ENCODE measurements at places on chromosomes 5 and 9.

DNA sequence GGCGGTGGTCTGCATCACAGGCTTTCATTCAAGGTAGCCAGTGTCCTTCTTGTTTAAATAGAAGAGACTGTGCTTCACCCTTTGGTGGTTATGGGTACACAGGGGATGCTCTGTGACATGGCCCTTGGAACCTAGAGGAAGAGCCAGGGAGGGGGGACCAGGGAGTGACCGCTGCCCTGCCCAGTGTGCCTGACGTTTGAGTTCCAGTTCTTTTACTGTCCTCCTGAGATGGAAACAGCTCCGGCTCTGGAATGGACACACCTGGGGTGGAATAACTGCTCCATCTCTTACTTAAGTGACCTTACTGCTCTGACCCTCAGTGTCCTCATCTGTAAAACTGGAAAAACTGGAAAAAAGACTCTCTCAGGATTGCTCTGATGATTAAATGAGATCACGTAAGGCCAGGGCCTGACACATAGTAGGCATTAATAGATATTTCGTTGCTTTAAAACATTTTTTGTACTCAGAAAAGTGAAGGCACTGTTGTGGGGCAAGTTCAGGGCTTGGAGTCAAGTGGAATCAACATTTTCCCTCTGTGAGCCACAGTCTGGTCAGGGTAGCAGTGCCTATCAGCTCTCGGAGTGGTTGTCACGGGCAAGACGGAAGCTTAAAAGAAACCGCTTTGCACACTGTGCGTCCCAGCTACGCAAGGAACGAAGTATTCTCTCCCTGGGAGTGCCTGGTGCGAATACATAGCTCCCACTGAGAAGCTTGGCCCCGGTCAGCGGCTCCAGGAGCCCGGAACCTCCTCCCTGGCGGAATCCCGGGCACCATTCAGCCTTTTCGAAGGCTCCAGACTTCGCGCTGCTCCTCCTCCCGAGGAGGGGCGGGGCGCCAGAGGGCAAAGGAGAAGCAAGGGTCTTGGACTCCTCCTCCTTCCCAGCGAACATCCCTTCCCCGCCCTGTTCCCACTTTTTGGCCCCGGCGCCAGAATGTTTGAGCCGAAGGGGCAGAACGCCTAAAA is 5.8 kb downstream of the POU4F3 start:
- DNase-seq: no peak

DNA sequence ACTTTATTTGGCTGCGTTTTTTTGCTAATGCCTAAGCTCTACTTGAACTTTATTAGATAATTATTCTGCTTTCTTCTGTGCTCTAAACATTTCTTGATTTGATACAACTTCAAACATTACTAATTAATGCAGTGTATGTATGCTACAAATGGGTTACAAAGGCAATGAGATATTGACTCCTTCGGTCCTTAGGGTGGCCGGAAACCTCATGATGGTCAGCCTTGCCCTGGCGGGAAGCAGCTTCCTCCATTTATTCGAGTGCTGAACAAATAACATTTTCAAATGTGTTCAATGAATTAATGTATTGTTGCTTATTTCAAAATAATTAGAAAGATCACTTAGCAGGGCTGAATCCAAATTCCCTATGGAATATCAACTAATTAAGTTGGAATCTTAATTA is 3.9 kb upstream of the LNPEP start:
- no peak for DNase-seq

GRCh38 chr5:108024986-108025385 is 354.2 kb upstream of the EFNA5 start:
- DNase-seq: no peak

DNA sequence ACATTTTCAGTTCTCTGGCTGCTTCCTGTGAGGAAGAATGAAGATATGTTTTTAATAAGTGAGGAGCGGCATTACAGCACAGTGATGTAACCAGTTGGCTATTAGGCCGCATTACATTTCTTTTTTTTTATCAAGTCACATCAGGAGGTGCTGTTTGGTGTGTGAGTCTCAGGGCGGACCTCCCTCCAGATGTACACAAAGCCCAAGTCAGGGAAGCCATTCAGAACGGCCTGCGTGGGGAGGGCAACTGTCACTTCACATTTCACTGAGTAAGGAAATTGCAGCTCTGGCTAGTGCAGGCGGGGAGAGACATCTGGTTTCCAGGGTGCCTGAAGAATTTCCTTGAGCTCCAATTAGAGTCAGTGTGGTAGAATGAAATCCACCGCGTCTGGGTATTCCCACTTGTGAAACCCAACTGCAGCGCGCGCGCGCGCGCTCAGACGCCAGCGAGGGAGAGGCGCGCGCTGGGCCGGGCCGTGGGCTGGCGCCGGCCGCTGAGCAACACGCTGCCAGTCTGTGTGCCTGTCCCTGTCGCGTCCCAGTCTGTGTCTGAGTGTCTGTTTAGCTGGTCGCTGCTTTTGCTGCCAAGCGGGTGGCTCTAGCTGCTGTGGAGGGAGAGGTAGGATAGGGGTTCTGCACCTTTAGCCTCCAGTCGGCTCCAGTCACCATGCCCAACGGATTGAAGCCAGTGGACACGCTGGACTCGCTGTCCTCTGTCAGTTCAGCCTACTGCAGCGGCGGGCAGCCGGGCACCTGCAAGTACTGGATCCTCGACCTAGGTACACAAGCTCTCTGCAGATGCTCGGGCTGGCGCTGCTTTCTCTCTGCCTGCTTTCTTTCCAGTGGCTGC is 140.8 kb upstream of the OTULINL start:
- peak; percentile 84 for DNase-seq

- no peak for DNase-seq
These were observed 229.5 kb downstream of the CD180 start for GRCh38 chr5:66967102-66967501.

DNA sequence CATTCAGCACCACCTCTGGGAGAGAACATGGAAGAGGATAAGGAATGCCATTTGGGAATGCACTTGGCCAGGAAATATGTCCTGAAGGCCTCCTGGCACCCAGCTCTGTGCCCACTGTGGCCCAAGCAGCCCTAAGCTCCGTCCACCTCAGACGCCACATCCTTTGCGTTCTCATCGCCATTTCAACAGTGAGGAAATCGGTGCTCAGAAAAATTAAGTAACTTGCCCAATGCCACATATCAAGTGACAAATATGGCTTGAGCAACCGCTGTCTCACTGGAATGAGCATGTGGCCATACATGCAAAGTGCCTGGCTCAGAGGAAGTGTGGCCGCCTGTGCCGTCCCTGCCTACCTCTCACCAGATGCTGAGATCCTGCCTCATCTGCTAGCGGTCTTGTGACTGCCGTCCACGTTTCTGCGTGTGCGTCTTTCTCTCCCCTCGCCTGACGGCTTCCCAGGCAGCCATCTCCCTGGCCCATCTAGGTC is 984 bp upstream of the DOK3 start:
- DNase-seq: no peak

- DNase-seq: peak; percentile 74
These were observed 134.0 kb upstream of the MYO10 start for GRCh38 chr5:17069995-17070511.

- no peak for DNase-seq
These were observed 48.5 kb upstream of the NEK6 start for GRCh38 chr9:124209279-124209678.

- DNase-seq: no peak
These were observed 9.1 kb upstream of the RNF130 start for GRCh38 chr5:180080486-180081280.

Data from endothelial cell of umbilical vein (primary cell).